Activated CD4-positive, alpha-beta T cell treated with anti-CD3 and anti-CD28 coated beads for 4 hours (primary cell): ENCODE measurements at places on chromosomes 16 and 17.

GRCh38 chr17:58641887-58642311, 49.9 kb downstream of the TEX14 start:
- DNase-seq: no peak

DNA sequence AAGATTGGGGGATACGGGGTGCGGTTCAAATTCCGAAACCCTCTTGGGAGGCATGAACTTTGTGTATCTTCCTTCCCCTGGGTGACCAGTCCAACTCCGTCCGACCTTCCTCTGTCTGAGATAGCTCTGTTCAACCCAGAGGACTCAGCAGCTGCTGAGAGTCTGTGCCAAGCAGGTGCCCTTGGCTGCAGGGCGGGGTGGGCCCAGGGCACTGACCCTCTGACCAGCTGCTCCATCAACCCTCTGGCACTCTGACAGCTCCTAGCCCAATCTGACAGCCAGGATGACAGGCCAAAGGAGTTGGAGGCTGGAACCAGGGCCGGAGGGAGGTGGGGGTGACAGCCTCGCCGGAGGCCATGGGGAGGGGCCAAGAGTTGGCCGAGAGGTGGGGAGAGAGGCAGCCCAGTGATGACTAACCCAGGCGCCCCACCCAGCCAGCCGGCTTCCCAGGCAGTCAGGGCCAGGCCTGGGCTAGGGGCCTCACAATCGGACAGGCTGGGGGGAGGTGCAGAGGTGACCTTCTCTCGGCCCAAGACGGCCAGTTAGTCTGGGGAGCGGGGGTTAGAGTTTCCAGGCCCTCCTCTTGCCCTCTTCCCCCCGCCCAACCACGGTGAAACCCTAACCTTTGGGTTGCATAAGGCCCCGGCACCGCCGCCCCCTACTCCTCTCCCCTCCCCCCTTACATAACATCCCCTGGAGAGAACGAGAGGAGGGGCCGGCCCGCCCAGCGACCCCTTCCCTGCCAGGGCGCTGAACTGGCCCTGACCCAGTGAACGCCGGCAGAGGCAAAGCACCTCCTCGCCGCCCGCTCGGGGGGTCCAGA, 5.0 kb upstream of the TLCD2 start:
- peak; percentile 54 for DNase-seq

DNA sequence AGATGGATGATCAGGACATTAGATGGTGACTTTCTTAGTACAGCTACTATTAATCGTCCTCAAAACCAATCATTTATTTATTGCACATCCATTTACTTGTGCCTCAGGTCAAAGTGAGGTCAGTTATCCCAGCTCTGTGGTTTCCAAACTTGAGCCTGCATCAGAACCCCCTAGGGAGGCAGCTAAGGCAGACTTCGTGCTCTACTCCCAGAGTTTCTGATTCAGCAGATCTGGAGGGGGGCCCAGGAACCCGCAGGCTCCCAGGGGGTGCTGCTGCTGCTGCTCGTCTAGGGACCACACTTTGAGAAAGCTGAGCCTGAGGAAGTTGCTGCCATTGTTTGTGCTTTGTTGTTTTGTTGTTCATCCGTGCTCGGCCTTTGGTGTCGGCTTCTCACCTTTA, 44.0 kb upstream of the CLEC18B start:
- DNase-seq: no peak

DNA sequence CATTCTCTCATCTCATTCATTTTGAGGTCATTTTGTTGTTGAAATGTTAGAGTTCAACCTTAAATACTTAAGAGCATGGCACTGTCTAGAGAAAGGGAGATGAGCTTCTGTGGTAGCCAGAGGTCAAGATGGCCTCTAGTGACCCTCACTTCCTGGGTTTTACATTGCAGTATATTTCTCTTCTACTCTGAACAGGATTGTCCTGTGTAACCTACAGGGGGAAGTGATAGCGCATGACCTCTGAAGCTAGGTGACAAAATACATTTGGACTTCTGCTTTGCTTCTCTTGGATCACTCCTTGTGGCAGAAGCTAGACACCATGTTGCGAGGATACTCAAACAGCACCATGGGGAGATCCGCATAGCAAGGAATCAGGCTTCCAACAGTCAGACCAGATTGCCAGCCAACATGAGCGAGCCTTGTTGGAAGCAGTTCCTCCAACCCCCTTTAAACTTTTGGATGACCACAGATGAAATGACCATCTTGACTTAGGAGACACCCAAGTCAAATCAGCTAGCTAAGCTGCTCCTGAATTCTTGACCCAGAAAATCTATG, 748.4 kb downstream of the MAF start:
- no peak for DNase-seq

DNA sequence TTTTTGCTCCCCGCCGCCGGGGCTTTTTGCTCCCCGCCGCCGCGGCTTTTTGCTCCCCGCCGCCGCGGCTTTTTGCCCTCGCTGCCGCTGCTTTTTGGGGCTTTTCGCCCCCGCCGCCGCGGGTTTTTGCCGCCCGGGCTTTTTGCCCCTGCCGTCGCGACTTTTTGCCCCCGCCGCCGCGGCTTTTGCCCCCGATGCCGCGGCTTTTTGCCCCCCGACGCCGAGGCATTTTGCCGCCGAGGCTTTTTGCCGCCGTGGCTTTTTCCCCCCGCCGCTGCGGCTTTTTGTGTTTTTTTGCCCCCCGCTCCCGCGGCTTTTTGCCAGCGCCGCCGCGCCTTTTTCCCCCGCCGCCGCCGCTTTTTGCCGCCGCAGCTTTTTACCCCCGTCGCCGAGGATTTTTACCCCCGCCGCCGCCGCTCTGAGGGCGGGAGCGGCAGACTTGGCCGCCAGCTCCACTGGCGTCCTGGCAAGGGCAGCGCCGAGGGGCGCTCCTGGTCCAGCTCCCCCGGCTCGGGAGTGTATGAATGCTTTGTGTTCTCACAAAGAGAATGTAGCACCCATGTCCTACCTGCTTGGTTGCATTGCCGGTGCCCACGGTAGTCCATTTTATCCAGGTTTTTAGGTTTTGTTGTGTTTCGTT, 151.7 kb downstream of the KCNJ18 start:
- no peak for DNase-seq
